ENCODE measurements at places on chromosomes 4 and X. TPM values are rescaled to one million over a fixed set of nuclear protein-coding genes. Genes with fewer than 3 reads are reported as not detected.

DNA sequence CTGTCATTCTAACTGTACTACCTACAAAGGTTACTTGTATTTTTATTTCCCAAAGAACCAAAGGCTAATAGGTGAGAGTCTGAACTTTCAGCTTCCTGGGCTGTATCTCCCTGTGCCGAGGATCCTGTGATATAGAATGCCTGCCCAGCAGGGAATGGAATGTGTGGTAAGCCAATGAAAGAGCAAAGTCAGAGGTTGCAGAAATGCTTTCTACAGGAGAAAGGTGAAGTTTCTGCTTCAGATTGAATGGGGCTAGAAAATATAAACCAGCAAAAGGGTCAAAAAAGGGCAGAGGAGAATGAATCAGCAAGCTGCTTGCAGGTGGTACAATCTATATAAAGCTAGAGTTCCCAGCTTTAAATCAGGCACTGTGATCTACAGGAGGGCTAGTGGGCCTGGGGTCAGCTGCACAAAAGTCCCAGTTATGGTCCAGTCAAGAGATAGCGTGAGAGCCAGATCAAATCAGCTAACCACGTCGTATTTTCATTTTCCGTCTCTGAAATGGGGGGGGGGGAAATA, 146.1 kb downstream of the DCTD start:
- no peak for DNase-seq
- H3K27me3 ChIP-seq, result no peaks in the 10 kb centered on the region
- H3K36me3 ChIP-seq, result no peaks in the 10 kb centered on the region
- no peaks in the 10 kb centered on the region for H3K4me1 ChIP-seq
- no peak overlapping the region for H3K4me3 ChIP-seq
- H3K27ac ChIP-seq, result no peak overlapping the region

- no peaks in the 10 kb centered on the region for H3K27me3 ChIP-seq
- no peak for DNase-seq
- H3K4me1 ChIP-seq, result no peaks in the 10 kb centered on the region
Measured at GRCh38 chr4:161926033-161926828, 237.6 kb downstream of the FSTL5 start.

DNA sequence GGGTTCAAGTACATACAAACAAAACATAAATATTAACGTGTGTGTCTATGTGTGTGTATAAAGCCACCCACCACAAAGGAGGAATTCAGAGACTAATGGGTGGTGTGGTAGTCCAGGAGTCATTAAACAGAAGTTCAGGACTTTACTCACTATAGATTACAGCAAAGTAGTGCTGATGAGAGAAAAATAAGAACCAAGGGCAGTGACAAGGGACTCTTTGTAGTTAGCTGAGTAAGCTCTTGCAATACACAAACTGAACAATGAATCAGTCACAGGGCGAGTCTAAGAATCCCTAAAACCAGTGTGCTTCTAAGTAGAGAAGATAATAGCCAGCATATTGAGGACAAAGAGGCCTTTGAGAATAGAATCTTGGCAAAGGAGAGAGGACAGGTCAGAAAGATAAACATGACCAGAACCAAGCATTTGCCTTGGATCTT, 232.4 kb downstream of the PPP3CA start:
- no peaks in the 10 kb centered on the region for H3K4me1 ChIP-seq
- H3K4me3 ChIP-seq, result no peak overlapping the region
- H3K27ac ChIP-seq, result no peak overlapping the region
- DNase-seq, result no peak
- H3K27me3 ChIP-seq, result no peaks in the 10 kb centered on the region

DNA sequence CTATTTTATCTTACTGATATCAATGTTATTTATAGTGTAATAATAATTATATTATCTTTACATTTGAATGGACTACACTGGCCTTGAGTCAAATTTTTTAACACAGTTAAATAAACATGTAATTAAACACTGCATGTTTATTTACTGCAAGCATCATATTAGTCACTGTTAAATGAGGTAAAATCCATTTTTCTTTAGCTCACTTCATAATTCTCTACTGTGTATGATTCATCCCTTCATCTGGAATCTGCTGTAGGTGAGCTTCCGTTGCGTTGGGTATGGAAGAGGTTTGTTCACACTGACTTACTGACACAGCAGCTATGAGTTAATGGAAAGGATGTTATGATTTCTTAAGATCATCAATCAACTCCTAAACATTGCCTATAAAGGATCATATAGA, 572.3 kb downstream of the PCDH11X start:
- no peaks in the 10 kb centered on the region for H3K4me1 ChIP-seq
- no peak for DNase-seq
- no peaks in the 10 kb centered on the region for H3K36me3 ChIP-seq
- H3K27ac ChIP-seq, result no peak overlapping the region
- no peaks in the 10 kb centered on the region for H3K27me3 ChIP-seq

BTC gene
- not detected for total RNA-seq

DNA sequence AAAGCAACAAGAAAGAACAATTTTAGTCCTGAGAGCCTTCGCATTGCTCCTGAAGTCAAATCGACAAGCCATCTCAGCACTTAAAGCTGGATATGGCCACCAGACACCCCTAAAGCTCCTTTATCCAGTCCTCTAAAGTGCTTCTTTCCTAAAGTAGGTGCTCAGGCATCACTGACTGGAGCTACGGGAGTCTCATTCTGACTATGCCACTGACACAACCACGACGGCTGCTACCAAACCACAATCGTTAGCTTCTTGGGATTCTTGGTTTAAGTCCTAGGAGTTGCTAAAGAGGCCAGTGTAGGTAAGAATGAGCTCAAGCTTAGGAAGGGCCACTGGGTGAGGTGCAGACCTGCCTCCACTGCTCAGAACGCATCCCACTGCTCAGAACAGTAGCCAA, 1.0 kb downstream of the SLC10A6 start:
- no peaks in the 10 kb centered on the region for H3K27me3 ChIP-seq
- no peak overlapping the region for H3K4me3 ChIP-seq
- H3K27ac ChIP-seq, result no peak overlapping the region
- DNase-seq, result no peak

DNA sequence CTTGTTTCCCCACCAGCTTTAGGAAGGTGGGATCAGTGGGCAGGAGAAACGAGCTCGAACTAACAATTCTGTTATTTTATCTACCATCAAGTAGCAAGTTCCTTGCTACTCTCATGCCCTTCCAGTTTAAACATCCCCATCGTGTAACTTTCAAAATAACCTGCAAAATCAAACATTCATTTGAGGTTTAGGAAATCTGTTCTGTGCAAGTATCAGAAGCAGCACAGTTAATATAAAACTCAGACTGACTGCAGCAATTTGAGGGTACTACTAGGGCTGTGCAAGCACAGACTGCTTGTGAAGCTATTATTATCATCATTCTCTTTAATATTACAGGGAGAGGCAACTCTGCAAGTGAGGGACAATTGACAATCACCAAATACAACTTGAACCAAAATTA, 48.0 kb downstream of the CHST7 start:
- H3K27me3 ChIP-seq, result no peaks in the 10 kb centered on the region
- peaks cover 22% of the 10 kb centered on the region for H3K4me1 ChIP-seq
- no peak overlapping the region for H3K27ac ChIP-seq
- H3K36me3 ChIP-seq, result peaks cover 29% of the 10 kb centered on the region
- no peak overlapping the region for H3K4me3 ChIP-seq
- no peak for DNase-seq
